Nucleus accumbens (tissue), 56 donors: ENCODE measurements at places on chromosomes 2 and 18.

- DNase-seq, result no peak
These were observed 824 bp upstream of the ZNF638 start for GRCh38 chr2:71330585-71331330.

DNA sequence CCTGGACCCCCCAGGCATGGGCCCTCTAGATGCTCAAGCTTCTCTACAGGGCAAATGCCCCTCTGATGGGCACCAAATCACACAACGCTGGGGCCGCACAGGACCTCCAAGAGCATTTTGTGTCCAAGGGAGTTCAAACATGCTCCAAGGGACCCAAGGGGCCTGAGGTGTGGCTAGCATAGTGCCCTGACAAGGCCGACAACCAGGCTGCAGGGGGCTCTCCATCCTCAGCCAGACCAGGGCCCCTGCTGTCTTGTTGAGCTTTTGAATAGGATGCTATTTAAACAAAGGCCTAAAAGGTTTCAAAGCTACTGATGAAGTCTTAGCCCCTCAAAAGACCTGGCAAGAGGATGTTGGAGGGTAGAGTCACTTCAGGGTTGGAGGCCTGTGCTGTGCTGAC lies 33.1 kb downstream of the EN1 start:
- no peak for DNase-seq

DNA sequence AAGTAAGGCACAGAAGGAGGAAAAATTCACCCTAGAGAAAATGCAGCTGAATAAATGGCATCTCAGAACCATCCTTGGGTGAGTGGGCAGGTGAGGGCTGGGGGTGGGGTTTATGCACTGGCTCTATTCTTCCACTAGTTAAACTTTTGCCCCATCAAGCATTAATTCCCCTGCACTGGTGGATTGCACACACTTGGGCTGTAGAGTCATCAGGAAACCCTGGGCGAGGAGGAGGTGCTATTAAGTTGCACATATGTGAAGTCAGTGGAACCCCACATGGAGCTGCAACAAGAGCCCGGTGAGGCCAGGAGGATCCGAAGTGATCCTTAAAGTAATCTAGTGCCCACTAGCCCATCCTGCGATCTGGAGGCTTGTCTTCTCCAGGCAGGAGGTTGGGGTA lies 6.8 kb upstream of the DNAJB2 start:
- no peak for DNase-seq

DNA sequence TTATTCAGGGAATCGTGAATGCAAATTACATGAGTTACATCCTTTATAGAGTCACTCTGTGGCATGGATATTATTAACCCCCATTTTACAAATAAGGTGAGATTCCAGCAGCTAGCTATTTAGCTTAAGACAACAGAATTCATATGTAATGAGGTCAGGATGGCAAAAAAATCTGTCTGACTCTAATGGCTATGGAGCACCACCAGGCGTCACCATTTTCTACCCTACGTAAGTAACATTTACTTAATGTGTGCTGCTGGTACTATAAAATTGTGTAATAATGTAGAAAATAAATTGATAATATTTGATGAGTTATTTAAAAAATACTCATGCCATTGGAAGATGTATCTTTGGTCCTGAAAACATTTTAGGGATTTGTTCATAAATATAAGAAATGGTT lies 2040.1 kb upstream of the LRRTM1 start:
- DNase-seq, result no peak

- no peak for DNase-seq
These were observed 156.2 kb upstream of the KCNH7 start for GRCh38 chr2:162994718-162995117.

DNA sequence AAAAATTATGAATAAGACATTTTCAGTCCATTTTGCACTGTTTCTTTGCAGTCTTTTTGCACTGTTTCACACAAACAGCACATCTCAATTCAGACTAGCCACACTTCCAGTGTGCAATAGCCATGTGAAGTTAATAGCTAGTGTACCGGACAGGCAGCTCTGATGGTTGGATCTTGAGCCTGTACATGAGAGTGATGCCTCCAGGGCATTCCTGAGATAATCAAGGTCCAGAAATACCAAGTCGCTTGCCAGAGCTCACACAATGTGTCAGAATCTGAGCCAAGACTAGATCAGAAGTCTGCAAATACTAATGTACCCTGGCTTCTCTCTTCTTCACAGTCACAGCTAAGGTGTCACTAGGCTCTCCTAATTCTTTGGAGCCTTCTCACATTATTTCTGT lies 180.2 kb downstream of the OSR1 start:
- no peak for DNase-seq

DNA sequence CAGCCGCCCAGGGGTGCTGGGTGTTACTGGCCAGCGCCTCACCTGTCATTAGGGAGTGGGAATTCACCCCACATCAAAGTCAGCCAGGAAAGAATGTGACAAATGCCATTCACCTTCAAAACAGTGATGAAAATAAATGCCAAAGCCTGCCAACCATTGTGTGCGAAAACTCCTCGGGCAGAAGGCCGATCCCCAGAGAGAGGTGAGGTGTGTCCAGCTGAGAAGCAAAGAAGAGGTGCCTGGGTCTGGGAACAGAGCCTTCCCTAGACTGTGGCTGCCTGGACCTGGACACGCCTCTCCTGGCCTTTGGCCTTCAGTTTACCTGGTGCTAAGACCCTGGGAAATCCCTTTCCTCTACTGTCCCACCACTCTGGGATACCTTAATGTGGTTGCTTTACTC lies 142.7 kb downstream of the CYP26B1 start:
- DNase-seq, result no peak

- DNase-seq, result no peak
These were observed 692.6 kb downstream of the ERBB4 start for GRCh38 chr2:211846036-211846400.

- DNase-seq, result no peak
These were observed 49.7 kb downstream of the CCDC68 start for GRCh38 chr18:54909538-54909937.

GRCh38 chr2:221289389-221289788 lies 282.7 kb downstream of the EPHA4 start:
- no peak for DNase-seq

GRCh38 chr2:492178-492577 lies 185.0 kb downstream of the TMEM18 start:
- no peak for DNase-seq

- no peak for DNase-seq
These were observed 50.6 kb upstream of the STPG4 start for GRCh38 chr2:47205576-47206141.

GRCh38 chr2:102660574-102660973 lies 41.2 kb downstream of the SLC9A2 start:
- DNase-seq, result no peak

DNA sequence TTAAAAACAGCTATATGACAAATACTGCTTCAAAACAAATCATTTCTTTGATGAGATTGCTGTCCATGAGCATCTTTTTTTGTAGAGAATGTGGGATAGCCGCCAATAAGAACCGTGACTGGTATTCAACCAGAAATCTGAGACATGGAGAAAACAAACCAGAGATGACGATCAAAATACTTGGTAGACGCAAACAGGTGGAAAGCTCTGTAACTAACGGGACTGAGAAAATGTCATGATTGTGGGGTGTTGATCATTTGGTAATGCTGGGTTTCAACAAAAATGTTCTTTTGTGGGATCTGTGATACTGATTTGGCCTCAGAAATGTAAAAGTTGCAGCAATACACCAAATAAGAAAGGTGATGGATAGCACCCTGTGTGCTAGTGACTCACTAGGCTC lies 364.8 kb downstream of the NYAP2 start:
- DNase-seq, result no peak

DNA sequence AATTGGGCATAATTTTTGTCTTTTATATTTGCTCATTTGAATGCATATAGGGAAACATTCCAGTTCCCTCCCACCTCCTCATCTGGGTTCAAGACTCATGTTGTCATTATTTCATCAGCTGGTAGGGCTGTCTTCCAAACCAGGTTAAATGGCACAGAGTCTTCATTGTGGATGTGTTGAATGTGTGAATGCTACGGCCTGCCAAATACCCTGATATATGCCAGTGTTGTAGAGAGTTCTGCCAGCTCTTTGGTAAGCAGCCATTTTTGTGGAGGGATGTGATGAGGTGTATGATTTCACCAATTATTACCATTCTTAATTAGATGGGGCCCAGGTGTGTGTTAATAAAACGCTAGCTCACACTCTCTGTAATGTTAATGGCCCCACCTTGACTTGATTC lies 121.7 kb downstream of the LYPD6B start:
- DNase-seq, result no peak

- no peak for DNase-seq
These were observed 106.6 kb downstream of the FHOD3 start for GRCh38 chr18:36403896-36404820.

- DNase-seq, result no peak
These were observed 820 bp upstream of the SH3BP4 start for GRCh38 chr2:234950730-234951663.

- no peak for DNase-seq
These were observed 23.3 kb upstream of the MAPRE3 start for GRCh38 chr2:26946841-26947784.

DNA sequence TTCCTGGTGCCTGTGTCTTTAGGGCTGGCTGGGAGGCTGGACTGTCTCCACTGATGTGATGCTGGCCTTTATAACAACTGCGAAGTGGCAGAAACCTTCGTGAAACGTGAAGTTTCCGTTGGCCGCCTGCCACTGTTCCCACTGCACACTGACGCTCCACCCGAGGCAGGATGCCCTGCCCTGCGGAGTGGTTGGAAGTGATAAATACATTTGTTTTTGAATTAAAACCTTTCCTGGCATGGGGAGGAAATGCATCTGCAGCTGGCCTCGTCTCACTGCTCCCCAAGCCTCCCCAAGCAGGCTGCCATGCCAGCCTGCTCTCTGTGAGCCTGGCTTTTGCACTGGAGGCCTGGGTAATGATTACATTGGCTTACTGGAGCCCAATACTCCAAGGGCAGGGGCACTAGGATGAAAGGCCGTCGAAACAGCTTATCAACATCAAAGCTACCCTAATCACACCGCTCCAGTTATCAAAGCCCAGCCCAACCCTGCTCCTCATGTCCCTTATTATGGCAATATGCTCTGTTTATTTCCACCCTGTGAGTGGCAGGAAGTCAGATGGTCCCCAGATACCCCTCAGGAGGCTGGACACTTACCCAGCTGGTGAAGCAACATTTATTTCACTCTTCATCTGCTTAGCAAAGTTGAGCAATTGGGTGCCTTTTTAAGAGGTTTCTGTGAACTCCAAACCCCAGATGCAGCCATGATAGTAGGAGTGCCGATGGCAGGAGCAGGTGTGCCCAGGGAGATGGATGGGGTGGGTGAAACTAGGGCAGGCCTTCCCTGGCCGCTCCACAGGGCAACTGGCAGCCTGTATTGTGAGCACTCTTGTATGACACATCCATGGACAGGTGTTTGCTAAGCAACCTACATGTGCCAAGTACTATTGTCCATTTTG lies 97.4 kb upstream of the ITGA6 start:
- DNase-seq, result no peak

DNA sequence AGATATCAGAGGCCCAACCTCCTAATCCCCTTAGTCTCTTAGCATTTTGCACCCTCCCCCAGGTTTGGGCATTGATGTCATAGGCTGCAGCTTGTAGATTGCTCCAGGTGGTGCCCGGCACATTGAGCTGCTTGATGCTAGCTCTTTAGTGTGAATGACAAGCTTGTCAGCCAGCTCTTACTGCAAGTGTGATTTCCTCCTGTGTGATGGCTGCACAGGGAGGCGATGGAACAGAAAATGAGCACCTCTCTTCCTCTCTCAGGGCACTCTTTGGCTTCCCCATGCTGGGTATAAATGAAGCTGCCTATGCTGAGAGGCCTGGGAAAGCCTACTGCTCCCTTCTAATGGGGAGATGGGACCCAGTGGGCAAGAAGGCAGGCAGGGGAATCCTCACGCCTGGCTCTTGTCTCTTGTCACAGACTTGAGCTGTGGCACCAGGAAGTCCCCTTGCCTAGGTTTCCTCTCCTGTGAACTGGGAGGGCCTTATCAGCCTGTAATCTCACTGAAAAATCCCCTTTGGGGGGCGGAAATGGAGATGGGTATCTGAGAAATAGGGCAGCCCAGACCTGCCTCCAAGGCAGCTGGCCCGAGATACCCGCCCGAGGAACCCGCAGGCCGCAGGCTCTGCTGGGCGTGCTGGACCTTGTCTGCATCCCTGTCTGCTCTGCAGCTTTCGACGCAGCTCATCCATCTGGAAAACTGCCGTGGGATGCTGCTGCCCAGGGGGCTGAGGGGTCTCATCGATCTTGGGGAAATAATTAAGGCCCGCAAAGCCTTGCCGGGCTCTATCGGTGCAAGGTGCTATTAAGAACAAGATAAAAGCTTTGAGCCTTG lies 163.5 kb upstream of the CXCR4 start:
- no peak for DNase-seq

GRCh38 chr2:174634130-174635014 lies 36.8 kb upstream of the WIPF1 start:
- DNase-seq, result peak; percentile 18

- DNase-seq, result no peak
These were observed 25.3 kb downstream of the MMADHC start for GRCh38 chr2:149562324-149562723.

- DNase-seq, result no peak
These were observed 138.7 kb downstream of the MGAT5 start for GRCh38 chr2:134392442-134393074.

DNA sequence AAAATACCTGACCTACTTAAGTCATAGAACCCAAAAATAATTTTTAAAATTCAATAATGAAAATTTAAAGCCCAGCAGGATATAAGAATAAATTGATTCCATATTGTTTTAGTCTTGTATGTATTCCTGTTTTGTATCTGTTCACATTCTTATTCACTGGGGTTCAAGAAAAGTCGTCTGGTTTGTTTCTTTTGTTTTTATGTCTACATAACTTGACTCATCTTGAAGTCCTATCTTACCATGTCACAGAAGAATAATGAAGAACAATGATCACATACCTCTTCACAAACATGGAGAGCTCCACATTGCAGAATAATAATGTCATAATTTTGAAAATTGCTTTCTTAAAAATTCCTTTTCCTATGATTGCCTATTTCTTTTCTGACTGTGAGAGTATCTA lies 43.4 kb upstream of the LRP1B start:
- no peak for DNase-seq

GRCh38 chr18:53861185-53861584 lies 363.3 kb downstream of the MBD2 start:
- DNase-seq, result no peak

GRCh38 chr2:102284611-102285010 lies 26.8 kb upstream of the IL1RL1 start:
- no peak for DNase-seq

GRCh38 chr2:96815326-96816126 lies 542 bp upstream of the CNNM3 start:
- DNase-seq, result no peak
